Lung microvascular endothelial cell (primary cell): ENCODE measurements at places on chromosomes 16 and 17.
A peak's percentile ranks its signal among the peaks of the same experiment; 100 is the strongest.

GRCh38 chr16:65867276-65867960 lies 499.1 kb upstream of the CDH5 start:
- DNase-seq = no peak

DNA sequence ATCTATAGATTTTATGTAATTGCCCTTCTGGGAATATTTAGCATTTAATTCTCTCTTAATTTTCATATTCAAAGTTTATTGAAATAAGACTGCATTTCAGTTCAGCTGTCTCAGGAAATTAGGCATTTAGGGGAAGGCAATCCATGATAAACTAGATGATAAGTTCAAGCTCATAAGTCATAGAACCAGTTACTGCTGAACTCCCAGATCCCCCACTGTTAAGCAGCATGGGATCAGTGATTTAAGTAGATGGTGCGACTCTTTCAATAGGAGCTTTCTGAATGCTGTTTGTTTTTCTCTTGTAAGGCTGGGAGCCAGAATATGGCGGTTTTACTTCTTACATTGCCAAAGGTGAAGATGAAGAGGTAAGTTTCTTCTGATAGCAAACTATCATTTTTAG lies 23.8 kb downstream of the OGFOD1 start:
- no peak for DNase-seq

- DNase-seq = no peak
Measured at GRCh38 chr16:85363881-85364280, 249.2 kb upstream of the GSE1 start.

- no peak for DNase-seq
Measured at GRCh38 chr17:49456183-49456965, 38.7 kb upstream of the NGFR start.

- DNase-seq = no peak
Measured at GRCh38 chr16:1163567-1164055, 10.7 kb downstream of the CACNA1H start.

GRCh38 chr17:70100983-70101382 lies 26.0 kb downstream of the KCNJ16 start:
- no peak for DNase-seq

DNA sequence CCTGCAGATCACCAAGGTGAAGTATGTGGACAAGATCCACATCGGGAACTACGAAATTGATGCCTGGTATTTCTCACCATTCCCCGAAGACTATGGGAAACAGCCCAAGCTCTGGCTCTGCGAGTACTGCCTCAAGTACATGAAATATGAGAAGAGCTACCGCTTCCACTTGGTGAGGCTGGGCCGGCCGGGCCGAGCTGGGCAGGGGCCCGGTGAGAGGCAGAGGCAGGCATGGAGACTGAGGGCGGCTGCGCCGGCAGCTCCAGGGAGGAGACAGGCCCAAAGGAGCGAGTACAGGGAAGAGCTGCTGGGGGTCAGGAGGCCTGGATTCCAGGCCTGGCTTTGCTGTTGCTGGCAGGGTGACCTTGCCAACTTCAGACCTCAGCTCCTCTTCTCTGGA lies 8.3 kb downstream of the PRSS8 start:
- no peak for DNase-seq

GRCh38 chr16:14087590-14088154 lies 16.6 kb downstream of the MRTFB start:
- no peak for DNase-seq

GRCh38 chr16:56294579-56294978 lies 103.3 kb downstream of the GNAO1 start:
- no peak for DNase-seq

- DNase-seq = peak; percentile 31
Measured at GRCh38 chr16:64952177-64952576, 169.7 kb downstream of the CDH11 start.

DNA sequence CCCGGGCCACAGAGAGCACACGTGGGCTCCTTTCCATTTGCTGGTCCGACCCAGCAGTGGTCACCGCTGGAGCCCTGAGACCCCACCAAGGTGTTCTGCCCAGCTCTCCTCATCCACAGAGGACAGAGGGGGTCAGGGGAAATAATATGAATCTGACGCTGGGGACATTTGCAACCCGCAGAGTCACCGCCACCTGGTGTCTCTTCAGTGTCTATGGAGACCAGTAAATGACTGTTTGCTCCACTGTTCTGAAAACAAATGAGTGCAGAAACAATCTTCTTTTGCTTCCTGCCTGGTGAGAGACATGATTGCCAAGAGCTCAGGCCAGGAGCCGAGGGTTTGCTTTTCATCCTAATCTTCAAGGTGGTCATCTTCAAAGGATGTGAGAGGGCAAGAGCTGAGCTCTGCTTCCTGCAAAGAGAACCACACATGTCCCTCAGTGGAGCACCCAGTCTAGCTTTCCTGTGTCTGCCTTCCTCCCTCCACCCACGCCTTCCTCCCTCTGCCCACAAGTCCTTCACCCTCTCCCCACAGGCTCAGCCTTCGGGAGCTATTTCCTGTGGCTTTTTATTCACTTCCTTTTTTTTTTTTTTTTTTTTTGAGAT lies 14.7 kb upstream of the KLHDC4 start:
- peak; percentile 26 for DNase-seq

GRCh38 chr16:30068750-30069610 lies 3.4 kb downstream of the ALDOA start:
- DNase-seq = peak; percentile 43

DNA sequence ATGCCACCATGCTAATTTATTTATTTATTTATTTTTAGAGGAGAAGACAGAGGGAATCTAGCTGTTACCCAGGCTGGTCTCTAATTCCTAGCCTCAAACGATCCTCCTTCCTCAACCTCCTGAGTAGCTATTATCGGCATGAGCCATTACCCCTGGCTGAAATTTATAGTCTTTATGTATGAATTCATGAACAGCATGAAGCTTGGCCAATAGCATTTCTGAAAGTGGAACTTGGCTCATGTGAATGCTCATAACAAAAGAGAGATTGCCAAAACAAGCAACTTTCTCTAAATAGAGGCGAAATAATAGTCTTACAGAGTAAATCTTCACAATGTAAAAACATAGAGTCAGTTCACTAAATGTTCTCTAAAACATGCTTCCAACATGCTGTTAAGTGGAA lies 30.1 kb upstream of the SMURF2 start:
- DNase-seq = peak; percentile 60

DNA sequence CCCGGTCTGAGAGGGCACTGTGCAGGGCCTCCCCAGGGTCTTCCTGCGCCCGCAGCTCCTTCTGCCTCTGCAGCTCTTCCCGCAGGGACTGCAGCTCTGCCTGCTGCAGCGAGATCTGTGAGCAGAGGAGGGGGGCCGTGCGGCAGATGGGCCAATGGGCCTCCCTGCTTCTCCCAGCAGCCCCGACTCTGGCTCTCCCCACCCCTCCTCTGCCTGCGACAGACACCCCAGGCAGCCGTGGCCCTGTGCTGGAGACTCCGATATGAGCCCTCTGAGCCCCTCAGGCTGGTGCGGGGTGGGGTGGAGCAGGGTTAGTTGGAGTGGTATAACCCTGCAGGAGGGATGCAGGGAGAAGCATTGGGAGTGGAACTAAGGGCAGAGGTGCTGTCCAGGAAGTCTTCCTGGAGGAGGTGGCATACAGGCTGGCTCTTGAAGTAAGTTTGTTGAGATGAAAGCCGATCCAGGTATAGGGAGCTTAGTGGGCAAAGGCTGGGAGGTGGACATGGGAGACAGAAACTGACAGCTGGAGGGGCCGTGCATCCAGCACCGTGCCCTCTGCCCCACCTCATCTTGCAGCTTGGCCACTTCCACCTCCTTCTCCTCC lies 5.0 kb downstream of the THOC6 start:
- no peak for DNase-seq

GRCh38 chr17:76742958-76743357 lies 5.0 kb downstream of the MFSD11 start:
- no peak for DNase-seq

DNA sequence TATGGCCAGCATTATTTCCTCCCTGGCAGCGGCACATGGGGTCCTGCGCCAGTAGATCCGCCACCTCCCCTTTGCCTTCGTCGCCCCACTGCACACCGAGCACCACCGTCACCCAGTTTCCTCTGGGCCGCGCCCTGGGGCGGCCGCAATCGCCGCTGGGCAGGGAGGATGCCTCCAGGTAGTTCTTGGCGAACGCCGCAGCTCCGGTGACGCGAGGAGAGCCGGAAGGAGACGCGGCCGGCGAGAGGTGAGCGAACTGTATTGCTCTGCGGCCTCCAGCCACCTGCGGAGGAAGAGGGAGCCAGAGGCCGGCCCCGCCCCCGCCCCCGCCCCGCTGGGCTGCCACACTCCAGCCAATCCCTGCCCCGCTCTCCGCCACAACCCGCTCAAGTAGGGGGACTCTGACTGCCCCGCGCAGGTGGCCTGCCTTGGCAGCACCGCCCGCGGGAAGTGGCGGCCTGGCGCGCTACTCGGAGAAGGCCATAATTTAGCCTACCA lies 11.8 kb upstream of the SLFN13 start:
- DNase-seq = no peak

- no peak for DNase-seq
Measured at GRCh38 chr16:84973236-84973635, 38.1 kb downstream of the ZDHHC7 start.

DNA sequence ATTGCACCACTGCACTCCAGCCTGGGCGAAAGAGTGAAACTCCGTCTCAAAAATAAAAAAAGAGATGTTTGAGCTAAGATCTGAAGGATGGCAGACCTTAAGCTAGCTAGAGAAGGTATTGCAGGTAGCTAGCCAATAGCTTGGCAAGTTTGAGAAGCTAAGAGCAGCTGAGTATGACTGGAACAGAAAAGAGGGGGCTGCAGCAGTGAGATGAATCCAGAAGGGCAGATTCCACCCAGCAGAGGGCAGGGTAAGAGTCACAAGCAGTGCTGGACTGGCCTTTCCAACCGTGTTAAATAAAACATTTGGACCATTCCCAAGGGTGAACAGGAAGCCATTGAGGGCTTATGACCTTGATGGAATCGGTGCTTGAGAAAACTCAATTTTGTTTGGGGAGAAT lies 5.7 kb upstream of the PHAF1 start:
- DNase-seq = peak; percentile 41

GRCh38 chr17:19857640-19858039 lies 10.1 kb downstream of the ULK2 start:
- DNase-seq = no peak

- DNase-seq = no peak
Measured at GRCh38 chr17:49266233-49266632, 35.6 kb upstream of the PHOSPHO1 start.

DNA sequence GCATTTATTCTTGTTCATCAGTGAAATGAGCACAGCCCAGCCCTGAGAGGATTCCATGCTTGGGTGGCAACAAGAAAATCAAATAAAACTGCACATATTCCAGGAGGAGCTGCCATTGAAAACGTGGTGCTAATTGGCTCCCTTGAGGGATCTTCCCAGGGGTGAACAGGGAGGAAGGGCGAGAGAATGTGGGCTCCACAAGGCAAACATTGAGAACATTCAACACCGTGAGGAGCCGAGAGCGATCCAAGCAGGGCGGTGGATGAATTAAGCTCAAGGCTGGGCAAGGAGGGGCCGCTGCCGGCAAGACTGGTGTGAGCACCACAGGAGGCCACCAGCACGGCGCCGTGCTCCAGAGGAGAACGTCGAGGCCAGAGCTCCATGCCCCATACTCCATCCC lies 166.9 kb downstream of the C16orf95 start:
- DNase-seq = no peak

DNA sequence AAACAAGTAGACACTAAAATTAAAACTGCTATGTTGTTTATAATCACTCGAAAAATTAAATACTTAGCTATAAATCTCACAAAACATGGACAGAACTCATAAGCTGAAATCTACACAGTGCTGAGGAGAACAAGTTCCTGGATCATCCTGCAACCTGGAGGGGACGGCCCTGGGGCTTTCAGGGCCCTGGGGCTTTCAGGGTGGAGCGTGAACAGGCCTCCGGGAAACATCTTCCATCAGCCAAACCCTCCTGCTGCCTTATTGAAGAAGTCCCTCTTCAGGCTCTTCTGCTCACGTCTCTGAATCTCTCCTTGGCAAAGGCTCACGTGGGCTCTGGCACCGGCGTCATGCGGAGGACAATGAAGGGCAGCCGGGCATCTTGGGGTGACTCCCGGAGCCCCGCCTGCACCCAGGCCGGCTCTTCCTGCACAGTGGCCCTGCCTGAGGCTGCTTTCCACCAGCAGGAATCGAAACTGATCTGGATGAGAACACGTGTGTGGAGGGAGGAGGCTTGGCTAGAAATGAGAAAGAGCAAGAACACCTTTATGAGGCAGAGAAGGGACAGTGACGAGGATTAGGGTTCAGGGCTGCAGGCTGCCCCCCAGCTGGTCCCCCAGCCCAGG lies 127.3 kb downstream of the CDRT15L2 start:
- DNase-seq = no peak

DNA sequence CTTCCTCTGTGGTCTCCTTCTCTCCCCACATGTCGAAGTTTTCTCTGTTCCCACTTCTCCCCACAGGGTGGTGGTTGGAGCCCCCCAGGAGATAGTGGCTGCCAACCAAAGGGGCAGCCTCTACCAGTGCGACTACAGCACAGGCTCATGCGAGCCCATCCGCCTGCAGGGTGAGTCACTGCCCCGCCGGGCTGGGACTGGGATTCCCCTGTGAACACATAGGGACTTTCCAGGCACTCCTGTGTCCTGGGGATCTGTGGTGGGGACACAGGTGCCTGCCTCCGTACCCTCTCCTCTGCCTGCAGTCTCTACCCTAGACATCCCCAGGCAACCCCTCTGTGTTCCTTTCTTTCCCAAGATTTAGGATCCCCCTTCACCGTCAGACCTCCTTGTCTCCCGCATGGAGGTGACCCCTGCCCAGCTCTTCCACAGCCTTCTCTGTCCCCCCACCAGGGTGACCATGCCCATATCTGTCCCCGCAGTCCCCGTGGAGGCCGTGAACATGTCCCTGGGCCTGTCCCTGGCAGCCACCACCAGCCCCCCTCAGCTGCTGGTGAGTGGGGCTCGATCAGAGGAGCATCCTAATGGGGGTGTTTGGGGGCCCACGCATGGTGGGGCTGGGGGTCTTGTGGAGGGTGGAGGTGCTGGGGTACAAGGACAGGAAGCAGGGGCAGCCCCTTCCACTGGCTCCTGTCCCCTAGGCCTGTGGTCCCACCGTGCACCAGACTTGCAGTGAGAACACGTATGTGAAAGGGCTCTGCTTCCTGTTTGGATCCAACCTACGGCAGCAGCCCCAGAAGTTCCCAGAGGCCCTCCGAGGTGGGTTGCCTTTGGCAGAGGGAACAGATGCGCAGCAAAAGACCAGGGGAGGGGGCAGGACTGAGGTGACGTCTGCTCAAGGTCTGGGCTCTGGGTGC lies 5.8 kb downstream of the ITGAM start:
- peak; percentile 75 for DNase-seq

GRCh38 chr16:86430814-86431213 lies 79.5 kb upstream of the FOXF1 start:
- no peak for DNase-seq
